CD4-positive, alpha-beta memory T cell (primary cell): ENCODE measurements at places on chromosomes 7 and 10. TPM values are rescaled to one million over a fixed set of nuclear protein-coding genes. Genes with fewer than 3 reads are reported as not detected.

DNA sequence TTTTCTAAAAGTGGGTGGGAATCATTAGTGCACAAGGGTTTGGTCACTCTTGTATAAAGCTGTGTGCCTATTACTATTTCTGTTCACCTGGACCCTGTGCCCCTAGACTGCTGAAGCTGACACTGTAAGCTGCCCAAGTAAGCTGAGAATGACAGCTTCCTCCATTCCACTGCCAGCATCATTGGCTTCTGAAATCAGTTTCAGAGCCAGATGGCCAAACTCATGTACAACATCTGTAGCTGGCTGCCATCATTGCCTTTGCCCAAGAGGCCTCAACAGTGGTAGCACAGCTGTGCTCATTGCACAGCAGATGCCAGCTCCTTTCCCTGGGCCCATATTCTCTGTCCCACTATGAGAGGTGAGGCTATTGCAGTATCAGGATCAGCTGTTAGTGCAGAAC, 165.7 kb downstream of the CPEB3 start:
- no peaks in the 10 kb centered on the region for H3K36me3 ChIP-seq
- H3K4me3 ChIP-seq = no peak overlapping the region
- no peaks in the 10 kb centered on the region for H3K4me1 ChIP-seq
- H3K27ac ChIP-seq = no peak overlapping the region

DNA sequence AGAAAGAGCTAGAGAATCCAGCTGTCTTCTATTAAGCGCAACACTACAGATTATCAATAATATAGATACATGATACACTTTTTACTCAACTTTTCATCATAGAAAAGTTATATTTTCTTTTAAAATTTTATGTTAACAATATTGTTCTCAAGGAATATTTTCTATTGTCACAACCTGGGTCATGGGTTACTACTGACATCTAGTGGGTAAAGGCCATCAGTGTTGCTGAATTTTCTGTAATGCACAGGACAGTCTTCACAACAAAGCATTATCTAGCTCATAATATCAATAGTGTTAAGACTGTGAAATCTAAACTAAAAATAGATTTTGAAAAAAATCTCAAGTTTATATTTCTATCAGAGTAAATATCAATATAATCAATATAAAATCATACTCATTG, 209.8 kb downstream of the ZNF33B start:
- H3K4me1 ChIP-seq = no peaks in the 10 kb centered on the region
- H3K27ac ChIP-seq = no peak overlapping the region
- no peak for DNase-seq
- no peaks in the 10 kb centered on the region for H3K36me3 ChIP-seq
- no peaks in the 10 kb centered on the region for H3K27me3 ChIP-seq

- H3K27me3 ChIP-seq = no peaks in the 10 kb centered on the region
- no peak for DNase-seq
- H3K4me1 ChIP-seq = no peaks in the 10 kb centered on the region
- H3K36me3 ChIP-seq = no peaks in the 10 kb centered on the region
These were observed 220.2 kb downstream of the DGKI start for GRCh38 chr7:137626469-137627067.

GRCh38 chr10:71657604-71658466, 61.7 kb downstream of the C10orf105 start:
- no peaks in the 10 kb centered on the region for H3K27me3 ChIP-seq
- no peak overlapping the region for H3K4me3 ChIP-seq
- no peaks in the 10 kb centered on the region for H3K4me1 ChIP-seq
- no peak for DNase-seq

The CRYGN gene
- not detected for total RNA-seq

DNA sequence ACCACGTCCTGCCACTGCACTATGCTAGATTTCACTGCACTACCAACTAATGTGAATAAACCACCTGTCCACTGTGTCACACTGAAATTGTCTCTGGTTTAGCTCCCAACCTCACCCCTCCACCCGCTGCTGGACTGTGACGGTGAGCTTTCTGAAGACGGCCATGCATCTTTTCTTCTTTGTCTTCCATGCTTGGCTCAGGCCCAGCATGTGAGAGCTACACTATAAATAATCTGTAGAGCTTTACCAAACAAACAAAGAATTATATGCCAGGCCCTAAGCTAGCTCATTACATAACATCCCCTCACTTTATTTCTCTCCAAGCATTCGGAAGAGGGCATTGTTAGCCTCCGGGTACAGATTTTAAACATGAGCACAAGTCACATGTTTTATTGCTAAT, 633.2 kb downstream of the TNS3 start:
- H3K4me3 ChIP-seq = no peak overlapping the region
- no peaks in the 10 kb centered on the region for H3K4me1 ChIP-seq
- no peak overlapping the region for H3K27ac ChIP-seq
- no peak for DNase-seq

DNA sequence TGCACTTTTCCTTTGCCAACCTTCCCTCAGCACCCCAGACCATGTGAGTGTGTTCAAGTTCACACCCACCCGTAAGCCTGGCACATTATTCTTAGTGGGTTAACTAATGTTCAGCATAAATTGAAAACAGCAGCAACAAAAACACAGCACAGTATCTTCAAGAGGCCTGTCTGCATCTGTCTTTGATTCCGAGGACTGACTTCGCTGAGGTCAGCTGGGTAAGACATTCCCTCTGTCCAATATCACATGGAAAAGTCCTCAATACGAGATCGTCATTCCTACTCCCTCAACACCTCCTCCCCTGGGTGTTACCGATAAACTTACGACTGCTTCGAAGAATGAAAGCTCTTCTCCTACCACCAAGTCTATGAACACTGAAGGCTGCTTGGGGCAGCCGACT, 218.8 kb downstream of the SFMBT2 start:
- H3K27ac ChIP-seq = peak overlapping the region; percentile 43
- no peak overlapping the region for H3K4me3 ChIP-seq
- H3K27me3 ChIP-seq = no peaks in the 10 kb centered on the region

- H3K4me3 ChIP-seq = no peak overlapping the region
- no peak overlapping the region for H3K27ac ChIP-seq
- no peak for DNase-seq
- H3K27me3 ChIP-seq = no peaks in the 10 kb centered on the region
- H3K4me1 ChIP-seq = no peaks in the 10 kb centered on the region
These were observed 67.1 kb upstream of the AGBL3 start for GRCh38 chr7:134919240-134919641.

DNA sequence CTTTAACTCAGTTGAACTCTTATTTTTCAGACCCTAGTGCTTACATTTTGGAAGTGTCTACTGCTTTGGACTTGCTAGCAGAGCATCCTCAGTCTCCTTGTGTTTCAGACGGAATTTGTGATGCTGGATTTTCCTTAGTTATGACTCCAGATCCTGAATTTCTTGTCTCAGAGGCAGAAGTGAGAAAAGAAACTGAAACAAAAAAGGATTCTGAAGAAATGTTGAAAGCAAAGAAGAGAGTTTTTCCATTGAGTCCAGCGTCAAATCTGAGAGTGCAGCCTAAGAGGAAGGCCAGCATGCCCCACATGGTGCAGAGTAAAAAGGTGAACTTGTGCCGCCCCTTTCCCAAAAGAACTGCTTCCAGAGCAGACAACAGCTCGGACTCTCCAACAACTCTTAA, 46.1 kb downstream of the TASOR2 start:
- no peaks in the 10 kb centered on the region for H3K4me1 ChIP-seq
- DNase-seq = no peak
- H3K27ac ChIP-seq = no peak overlapping the region

The ELN gene
- not detected for total RNA-seq
